Activated T-helper 1 cell treated with anti-CD3 and anti-CD28 coated beads, Interleukin-12 subunit alpha, Interleukin-12 subunit beta, Interleukin-2, Interleukin-4 antibody, amounts not matched to agents 30 ng/mL and 10 ng/mL and 1 ng/mL, durations not matched to agents 14 hours and 24 hours and 36 hours (primary cell): ENCODE measurements at places on chromosomes 2 and 18. TPM values are rescaled to one million over a fixed set of nuclear protein-coding genes. Genes with fewer than 3 reads are reported as not detected.

REG3G gene
- not detected in 2 replicates for total RNA-seq

METTL4 gene
- total RNA-seq, result 15.0 and 26.2 TPM in 2 replicates

SIX2 gene
- not detected in 2 replicates for total RNA-seq

EFHD1 gene
- 0.13 and 0.54 TPM in 2 replicates for total RNA-seq

LYG1 gene
- total RNA-seq, result 1.5 and 1.7 TPM in 2 replicates

SPEG gene
- total RNA-seq, result 0.13 TPM in 1 of 2 replicates, not detected in the other

CROCC2 gene
- total RNA-seq, result not detected in 2 replicates

- H3K27me3 ChIP-seq, result peaks cover 2% of the 10 kb centered on the region
- H3K27ac ChIP-seq, result no peak overlapping the region
- no peak overlapping the region for H3K4me3 ChIP-seq
- no peak for DNase-seq
- H3K36me3 ChIP-seq, result peaks cover 4% of the 10 kb centered on the region
Measured at GRCh38 chr18:79575891-79576685, 103.5 kb upstream of the CTDP1 start.

GRCh38 chr2:179218848-179219594 is 45.6 kb downstream of the SESTD1 start:
- no peaks in the 10 kb centered on the region for H3K4me1 ChIP-seq

DNA sequence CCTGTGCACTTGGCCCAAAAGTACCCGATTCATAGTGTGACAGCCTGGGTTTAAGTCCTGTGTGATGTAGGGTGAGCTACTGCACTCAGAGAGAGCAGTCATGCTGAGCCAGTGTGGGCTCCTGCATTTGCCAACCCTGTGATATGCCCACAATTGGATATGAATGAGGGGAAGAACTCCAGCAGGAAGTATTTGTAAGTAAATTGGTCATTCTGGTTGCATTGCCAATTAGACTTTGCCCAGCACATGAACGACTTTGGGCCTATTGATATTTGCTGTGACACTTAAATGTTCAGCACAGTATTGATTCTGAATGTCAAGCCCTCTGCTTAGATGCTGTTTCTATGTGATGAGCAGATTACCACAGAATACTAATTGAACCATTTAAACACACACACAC is 570.9 kb downstream of the PIK3C3 start:
- DNase-seq, result no peak
- no peaks in the 10 kb centered on the region for H3K4me1 ChIP-seq
- no peak overlapping the region for H3K27ac ChIP-seq

- no peak overlapping the region for H3K27ac ChIP-seq
- H3K27me3 ChIP-seq, result no peaks in the 10 kb centered on the region
- H3K36me3 ChIP-seq, result no peaks in the 10 kb centered on the region
- H3K4me3 ChIP-seq, result no peak overlapping the region
Measured at GRCh38 chr18:42561521-42561920, 554.0 kb downstream of the RIT2 start.

- no peak overlapping the region for H3K4me3 ChIP-seq
- no peaks in the 10 kb centered on the region for H3K4me1 ChIP-seq
- no peak overlapping the region for H3K27ac ChIP-seq
Measured at GRCh38 chr2:145166731-145167302, 646.9 kb upstream of the ZEB2 start.

DNA sequence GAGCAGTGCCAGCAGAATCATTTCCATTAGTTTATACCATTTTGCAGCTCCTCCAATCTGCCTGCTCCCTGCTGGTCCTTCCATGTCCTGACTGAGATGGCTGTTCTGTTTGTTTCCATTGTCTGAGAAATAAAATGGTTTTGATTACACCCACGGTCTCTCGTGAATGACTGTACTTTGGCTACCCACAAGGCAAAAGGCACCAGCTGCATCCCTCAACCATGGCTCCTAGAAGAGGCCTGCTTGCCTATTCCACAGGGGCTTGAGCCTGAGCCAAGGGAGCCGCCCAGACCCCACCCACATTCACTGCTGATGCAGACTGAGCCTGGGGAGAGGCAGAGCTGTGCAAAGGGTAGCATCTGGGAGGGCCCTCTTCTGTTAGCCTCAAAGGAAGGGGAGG is 31.2 kb downstream of the MARCHF4 start:
- DNase-seq, result no peak
- no peak overlapping the region for H3K4me3 ChIP-seq
- no peaks in the 10 kb centered on the region for H3K36me3 ChIP-seq
- H3K4me1 ChIP-seq, result peaks cover under 1% of the 10 kb centered on the region

GRCh38 chr2:110770959-110771431 is 38.6 kb downstream of the ACOXL start:
- no peak for DNase-seq
- no peaks in the 10 kb centered on the region for H3K4me1 ChIP-seq

DNA sequence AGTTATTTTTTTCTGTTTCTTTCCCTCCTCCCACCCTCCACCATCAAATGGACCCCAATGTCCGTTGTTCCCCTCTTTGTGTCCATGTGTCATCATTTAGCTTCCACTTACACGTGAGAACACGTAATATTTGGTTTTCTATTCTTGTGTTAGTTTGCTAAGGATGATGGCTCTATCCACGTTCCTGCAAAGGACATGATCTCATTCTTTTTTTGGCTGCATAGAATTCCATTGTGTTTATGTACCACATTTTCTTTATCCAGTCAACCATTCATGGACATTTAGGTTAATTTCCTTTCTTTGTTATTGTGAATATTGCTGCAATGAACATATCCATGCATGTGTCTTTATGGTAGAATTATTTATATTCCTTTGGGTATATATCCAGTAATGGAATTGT is 91.3 kb upstream of the TNP1 start:
- no peak overlapping the region for H3K27ac ChIP-seq
- H3K4me3 ChIP-seq, result no peak overlapping the region
- H3K4me1 ChIP-seq, result no peaks in the 10 kb centered on the region
- peaks cover 3% of the 10 kb centered on the region for H3K27me3 ChIP-seq

DNA sequence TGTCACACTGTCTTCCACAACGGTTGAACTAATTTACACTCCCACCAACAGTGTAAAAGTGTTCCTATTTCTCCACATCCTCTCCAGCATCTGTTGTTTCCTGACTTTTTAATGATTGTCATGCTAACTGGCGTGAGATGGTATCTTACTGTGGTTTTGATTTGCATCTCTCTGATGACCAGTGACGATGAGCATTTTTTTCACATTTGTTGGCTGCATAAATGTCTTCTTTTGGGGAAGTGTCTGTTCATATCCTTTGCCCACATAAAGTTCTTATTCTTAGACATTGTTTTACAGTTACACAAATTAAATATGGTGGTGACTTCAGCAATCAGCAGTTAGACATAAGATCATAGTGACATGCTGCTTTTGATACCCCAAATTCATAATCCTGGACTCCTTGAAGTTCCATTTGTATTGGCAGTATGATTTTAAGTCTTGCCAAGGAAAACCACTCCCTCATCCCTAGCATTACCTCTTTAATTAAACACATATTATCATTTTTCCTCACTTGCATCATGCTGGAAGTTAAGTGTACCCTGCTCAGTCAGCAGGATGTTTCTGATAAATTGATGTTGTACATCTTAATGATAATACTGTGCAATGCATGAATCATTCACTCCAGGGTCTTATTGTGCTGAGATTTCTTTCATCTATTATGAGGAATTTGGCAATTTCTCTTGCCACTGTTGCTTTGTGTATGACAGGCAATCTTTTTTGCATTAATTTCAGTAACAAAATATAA is 67.6 kb upstream of the STAT1 start:
- no peak for DNase-seq
- H3K27me3 ChIP-seq, result no peaks in the 10 kb centered on the region
- no peak overlapping the region for H3K4me3 ChIP-seq
- no peak overlapping the region for H3K27ac ChIP-seq

DNA sequence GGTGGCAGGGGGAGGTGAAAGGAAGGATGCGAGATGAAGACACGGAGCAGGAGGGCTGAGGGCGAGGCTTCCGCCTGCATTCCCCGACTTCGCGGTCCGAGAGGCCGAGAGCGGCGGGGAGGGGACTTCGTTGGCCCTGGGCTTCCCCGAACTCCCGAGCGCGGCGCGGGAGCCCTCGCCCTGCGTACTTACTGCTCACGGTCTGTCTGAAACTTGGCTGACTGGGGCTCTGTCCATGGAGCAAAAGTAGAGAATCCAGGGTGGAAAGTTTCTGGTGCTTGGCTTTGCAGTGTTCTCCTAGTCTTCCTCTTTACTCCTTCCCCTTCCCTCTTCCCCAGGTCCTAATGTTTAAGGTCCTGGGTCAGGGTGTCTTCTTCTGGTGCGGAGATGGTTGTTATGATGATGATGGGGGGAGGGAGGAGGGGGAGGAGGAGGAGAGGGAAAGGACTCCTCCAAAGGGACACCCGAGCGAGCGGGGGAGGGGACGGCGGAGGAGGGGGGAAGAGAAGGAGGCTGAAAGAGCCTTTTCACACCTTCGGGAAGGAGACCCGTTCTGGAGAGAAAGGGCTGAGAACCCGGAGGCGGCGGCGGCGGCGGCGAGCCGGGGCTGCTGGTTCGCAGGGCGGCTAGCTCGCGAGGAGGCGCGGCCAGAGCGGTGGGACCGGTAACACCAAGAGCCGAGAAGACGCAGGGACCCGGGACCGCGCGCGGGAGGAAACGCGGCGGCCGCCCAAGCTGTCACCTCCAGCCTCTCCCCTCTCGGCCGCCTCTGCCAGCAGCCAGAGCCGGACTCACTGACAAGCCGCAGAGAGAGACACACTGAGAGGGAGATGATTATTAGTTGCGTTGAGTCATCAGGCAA is at the start of gene SATB2:
Gene SATB2, minus strand, starts transcription at position 793 of the 862 bp plus-strand sequence. CDS start 1,902 bp downstream, outside the sequence.
- H3K4me1 ChIP-seq, result peaks cover 19% of the 10 kb centered on the region
- H3K4me3 ChIP-seq, result peak within 1 kb of the TSS; percentile 63
- peak within 1 kb of the TSS; percentile 44 for H3K27ac ChIP-seq
- H3K27me3 ChIP-seq, result peaks cover 59% of the 10 kb centered on the region
- H3K36me3 ChIP-seq, result peaks cover 4% of the 10 kb centered on the region

GRCh38 chr2:239522002-239522739 is 121.4 kb upstream of the HDAC4 start:
- no peak for DNase-seq
- H3K27me3 ChIP-seq, result peaks cover 11% of the 10 kb centered on the region
- no peak overlapping the region for H3K27ac ChIP-seq
- H3K4me3 ChIP-seq, result no peak overlapping the region
- no peaks in the 10 kb centered on the region for H3K36me3 ChIP-seq
- H3K4me1 ChIP-seq, result no peaks in the 10 kb centered on the region

DNA sequence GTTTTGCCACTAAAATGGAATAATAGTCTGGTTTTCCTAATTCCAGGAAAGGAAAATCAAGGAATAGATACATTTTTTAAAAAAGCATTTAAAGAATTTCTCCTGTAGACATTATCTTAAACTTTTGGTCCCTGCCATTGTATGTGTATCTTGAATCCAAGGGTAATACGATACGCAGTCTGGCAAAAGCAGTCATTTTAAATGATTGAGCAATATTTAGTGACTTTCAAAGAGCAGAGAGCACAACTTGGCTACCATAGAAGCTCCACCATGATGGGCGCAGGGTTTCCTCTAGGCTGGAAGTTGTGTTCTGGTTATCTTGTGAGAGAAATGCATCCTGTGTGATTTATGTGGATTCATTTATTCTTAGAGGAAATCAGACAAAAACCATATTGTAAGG is 92.9 kb downstream of the NEDD4L start:
- peaks cover 10% of the 10 kb centered on the region for H3K4me1 ChIP-seq
- H3K27me3 ChIP-seq, result peaks cover 13% of the 10 kb centered on the region
- H3K4me3 ChIP-seq, result no peak overlapping the region
- H3K36me3 ChIP-seq, result no peaks in the 10 kb centered on the region
